ENCODE measurements at places on chromosomes 3 and 15.

DNA sequence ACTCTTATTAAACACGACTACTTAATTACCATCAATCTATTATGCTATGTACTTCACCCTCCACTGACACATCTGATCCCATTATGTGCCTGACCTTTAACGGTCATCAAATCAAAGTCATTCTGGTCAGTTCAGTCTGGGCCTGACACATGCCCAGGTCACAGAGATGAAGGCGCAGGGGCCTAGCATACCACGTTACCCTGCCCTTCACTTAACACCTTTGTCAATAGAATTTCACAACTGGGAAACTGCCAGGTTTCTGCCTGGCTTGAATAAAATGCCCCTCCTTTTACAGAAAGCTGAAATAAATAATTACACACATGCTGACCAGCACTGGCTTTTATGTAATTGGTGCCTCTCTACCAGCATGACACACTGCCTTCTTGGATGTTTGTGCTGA lies 39.5 kb downstream of the MECOM start:
- DNase-seq = no peak

DNA sequence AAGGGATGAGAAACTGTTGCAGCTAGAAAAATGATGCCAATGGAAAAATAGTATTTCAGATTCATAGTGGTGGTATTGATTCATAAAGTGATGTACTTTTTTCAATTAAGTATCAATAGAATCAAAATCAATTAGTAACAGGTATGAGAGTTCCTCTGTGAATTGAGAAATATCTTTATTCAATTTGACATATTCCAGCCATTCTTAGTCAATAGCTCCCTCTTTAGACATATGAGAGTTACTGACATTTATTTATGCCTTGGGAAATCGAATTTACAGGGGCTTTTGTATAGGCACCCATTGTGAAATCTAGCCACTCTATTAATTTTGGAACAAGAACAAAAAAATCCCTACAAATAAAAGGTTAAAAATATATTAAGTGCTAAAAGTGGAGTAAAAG lies 386.9 kb upstream of the CNTN3 start:
- peak; percentile 37 for DNase-seq

DNA sequence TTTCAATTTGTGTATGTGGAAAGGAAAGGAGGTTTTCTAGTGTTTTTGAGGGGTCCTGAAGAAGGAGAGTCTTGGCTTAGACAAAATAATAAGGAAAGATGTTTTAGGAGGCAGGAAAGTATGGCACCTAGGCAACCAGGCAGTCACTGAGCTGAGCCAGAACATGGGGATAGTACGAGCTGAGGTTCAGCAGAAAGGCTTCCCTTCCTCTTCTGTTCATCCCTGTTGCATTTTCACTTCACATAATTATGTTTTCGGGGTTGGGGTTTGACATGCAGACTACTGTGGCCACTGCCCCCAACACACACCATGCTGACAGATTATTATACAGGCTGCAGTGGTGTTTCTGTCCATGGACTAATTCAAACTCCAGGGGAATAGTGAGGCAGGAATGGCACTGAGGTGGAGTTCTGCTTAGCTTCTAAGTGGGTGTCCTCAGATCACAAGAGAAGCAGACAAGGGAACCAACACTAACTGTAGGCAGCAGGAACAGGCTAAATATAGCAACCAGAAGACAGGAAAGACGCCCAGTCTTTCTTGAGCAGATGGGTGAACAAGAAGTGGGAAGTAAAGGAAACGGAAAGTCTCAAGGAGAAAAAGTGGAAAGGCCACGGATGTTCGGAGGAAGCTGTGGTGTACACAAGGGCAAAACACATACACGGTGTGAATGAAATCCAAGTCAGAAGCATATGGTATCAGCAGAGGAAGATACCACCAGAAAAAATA lies 305.8 kb downstream of the PLCL2 start:
- no peak for DNase-seq

DNA sequence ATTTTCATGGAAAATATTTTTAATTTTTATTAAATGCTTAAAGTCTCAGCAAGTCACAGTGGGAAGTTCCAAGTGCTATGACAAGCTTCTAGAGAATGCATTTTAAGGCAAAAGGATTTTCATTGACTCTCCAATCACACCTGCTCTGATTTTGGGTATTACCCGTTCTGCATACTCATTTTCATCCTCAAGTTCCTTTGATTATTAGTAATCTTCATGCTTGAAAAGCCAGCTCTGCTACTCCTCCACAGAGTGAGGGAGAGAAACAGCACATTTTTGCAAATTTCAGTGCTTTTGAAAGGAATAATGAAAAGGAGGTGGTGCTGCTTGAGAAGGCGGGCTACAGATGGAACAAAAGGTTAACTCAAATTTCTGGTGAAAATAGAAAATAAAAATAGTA lies 450.7 kb downstream of the NSUN3 start:
- no peak for DNase-seq

Data from fibroblast of skin of back (primary cell).